ENCODE measurements at places on chromosomes 4 and X.

- peak; percentile 56 for DNase-seq
These were observed 20.4 kb downstream of the SLC25A53 start for GRCh38 chrX:104136241-104137019.

GRCh38 chr4:40202474-40202873, 5.6 kb downstream of the RHOH start:
- DNase-seq = no peak

- peak; percentile 73 for DNase-seq
These were observed at the start of gene TMEM144 for GRCh38 chr4:158209825-158210807. Gene TMEM144 (plus strand): TSS chr4:158210486. CDS start chr4:158212668, 2,182 bp downstream.

- no peak for DNase-seq
These were observed 6.0 kb upstream of the WFS1 start for GRCh38 chr4:6263526-6264224.

DNA sequence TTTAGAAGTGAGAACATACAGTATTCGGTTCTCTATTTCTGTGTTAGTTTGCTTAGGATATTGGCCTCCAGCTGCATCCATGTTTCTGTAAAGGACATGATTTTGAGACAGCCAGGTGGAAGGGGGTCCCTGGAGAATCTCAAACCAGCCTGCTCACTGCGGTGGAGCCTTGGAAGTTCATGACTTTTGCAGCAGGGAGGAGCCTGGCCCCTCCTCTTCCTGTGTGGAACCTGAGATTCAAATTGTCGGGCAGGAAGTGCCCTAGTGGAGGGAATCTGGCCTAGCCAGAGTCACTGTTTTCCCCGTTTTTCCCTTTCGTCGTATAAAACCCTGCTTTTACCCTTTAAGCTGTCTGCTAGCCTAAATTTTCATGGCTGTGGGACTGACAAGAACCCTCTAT, 762.6 kb downstream of the PCDH18 start:
- DNase-seq = no peak

DNA sequence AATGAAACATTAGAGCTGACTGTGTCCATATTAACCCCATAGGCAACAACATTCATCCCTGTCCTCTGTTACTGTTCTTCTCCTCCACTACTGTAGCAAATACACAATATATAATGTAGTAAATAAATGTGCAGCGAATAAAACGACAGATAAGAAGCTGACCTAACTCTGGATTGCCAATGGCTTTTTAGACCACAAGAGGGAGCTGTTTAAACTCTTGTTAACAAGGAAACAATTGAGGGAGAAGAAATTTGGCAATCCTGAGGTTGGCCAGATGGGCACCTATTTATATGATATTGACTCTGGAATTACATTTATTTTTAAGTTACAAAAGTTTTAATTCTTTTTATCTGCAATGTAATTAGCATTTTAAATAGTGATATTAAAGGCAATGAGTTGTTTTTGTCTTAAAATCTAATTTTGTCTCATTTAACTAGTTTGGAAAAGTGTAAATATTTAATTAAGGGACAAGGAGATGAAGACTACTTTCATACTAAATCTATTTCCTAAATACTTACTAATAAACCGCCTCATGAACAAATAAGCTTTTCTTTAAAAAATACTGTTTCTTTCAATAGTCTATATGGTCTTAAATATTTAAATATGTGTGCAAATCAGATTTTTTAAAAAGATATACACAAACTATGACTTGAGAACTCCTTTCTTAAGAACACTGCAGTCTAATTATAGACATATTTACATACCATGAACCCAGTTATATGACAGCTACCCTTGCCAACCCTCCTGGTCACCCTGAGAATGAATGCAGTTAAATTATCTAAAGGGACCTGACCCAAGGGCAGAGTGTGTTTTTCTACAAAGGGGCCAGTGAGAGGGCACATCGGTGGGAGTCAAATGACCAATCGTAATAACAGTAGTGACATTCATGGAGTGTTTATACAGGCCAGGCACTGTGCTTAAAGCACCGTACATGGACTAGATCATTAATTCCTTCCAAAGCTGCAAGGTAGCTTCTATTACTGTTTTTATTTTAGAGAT, 52.9 kb upstream of the HPF1 start:
- peak; percentile 28 for DNase-seq
